ENCODE measurements at places on chromosomes 12 and 14.

GRCh38 chr14:105497671-105498429 is 6.8 kb downstream of the TEDC1 start:
- no peak for DNase-seq

DNA sequence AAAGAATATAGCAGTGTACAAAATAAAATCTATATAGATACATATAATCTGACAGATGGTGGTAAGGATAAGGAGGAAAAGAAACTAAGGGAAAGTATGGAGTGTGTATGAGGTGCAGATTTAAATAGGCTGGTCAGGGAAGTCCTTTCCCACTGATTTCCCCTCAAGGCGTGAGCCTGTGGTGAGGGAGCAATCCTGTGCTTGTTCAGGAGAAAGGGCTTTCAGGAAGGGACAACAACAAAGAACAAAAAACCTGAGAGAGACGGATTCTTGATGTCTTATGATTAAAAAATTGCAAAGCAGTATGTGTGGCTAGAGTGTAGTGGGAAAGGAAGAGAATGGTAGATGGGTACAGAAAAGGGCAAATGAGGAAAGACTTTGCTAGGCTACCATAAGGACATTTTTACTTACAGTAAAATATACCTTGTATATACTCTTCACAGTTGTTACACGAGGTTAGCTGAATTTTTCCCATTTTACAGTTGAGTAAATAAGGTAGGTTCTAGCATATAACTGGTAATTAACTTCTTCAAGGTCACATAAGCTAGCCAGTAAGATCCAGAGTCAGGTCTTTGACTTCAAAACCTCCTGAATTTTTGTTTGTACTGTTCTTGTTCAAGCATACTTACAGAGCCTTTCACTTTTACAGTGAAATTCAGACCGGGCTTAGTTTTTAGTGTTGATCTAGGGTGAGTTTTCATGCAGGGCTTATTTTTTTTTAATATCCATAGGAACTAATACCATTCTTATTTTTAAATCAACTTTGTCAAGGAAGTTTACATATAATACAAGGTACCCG is 15.6 kb downstream of the CNOT2 start:
- DNase-seq: no peak

GRCh38 chr14:65403231-65403630 is 9.3 kb upstream of the FUT8 start:
- DNase-seq: no peak

DNA sequence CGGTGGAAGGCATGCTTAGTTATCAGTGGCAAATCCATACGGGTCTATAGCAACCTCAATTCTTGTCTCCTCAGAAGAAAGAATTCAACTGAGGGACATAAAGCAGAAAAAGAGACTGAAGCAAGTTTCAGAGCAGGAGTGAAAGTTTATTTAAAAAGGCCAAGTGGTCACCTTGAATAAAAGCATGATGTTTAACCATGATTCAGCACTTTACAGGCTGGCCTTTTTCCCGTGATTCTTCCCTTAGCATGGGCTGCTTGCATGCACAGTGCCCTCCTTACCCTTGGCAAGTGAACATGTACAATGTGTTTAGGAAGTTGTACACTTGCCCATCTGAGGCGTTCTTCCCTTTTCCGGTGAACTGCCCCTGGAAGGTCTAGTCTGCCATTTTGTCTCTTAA is 225.3 kb downstream of the ATP23 start:
- DNase-seq: no peak

- no peak for DNase-seq
These were observed 78.6 kb downstream of the EML1 start for GRCh38 chr14:99871771-99872170.
